ENCODE measurements at places on chromosomes 12 and 14. TPM values are rescaled to one million over a fixed set of nuclear protein-coding genes. Genes with fewer than 3 reads are reported as not detected.

DNA sequence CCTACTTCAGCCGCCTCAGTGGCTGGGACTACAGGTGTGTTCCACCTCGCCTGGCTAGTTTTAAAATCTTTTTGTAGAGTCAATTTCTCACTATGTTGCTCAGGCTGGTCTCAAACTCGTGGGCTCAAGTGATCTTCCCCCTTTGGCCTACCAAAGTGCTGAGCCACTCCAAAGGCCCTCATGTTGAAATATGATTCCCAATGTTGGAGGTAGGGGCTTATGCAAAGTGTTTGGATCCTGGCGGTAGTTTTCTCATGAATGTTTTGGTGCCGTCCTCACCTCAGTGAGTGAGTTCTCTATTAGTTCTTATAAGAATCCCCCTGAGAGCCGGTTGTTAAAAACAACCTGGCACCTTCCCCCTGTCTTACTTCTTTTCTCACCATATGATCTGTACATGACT, 784.6 kb downstream of the TMTC2 start:
- no peak for DNase-seq

- no peak for DNase-seq
Observed at GRCh38 chr12:121812921-121813896, 9.4 kb downstream of the SETD1B start.

Gene PUS1
- 16.3 TPM for total RNA-seq

Gene EXOC5
- total RNA-seq: 73.0 TPM

Gene CLEC6A
- total RNA-seq: 0.42 TPM

DNA sequence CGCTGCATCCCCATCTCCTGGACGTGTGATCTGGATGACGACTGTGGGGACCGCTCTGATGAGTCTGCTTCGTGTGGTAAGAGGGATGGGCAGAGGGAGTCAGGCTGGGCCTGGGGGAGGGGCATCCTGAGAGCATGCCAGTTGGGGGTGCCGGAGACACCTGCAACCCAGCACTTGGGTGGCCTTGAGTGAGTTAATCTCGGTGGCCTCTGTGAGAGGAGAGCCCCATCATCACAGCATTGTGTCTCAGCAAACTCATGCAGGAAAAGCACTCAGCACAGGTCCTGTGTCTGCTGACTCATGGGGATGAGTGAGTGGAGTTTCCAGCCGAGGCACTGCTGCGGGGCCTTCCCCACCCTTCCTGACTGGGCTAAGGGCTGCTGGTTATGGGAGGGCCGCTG, 19.6 kb upstream of the LRP1-AS start:
- DNase-seq: no peak

DNA sequence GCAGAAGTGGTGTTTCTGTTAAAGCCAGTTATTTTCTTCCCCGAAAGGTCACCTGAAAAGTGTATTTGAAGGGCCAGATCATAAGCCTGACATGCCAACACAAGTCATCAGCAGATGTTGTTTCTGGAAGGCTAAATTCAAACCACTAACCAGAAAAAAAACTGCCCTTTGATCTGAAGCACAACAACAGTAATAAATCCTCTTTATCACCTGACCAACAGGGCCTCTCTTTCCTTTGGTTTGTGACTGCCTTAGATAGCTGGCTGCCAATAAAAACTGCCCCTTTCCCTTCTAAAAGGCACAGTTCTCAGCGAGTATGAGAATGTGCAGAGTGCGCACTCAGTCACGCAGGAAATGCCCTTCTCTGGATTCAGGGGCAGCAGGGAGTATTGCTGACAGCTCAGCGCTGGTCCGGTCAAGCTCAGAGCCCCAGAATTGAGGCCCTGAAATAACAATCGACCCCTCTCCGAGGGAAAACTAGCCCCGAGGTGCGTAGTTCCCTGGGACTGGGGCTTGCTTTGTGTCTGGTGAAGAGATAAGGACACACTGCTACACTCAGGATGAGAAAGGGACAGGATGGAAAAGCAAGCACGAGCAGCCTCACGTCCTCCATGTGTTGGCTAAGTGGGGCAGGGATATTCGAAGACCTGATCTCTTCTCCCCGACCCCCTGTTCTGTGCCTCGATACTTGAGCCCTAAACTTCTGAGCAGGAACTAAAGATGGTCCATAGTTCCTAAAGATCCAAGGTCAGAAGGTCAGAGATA, 184.2 kb upstream of the GZMB start:
- DNase-seq: no peak

GRCh38 chr14:37864861-37865718, 269.7 kb downstream of the TTC6 start:
- no peak for DNase-seq

Measured in left lung (tissue), 14 donors.